Uterus (tissue), 4 donors: ENCODE measurements at places on chromosomes 2 and 18. TPM values are rescaled to one million over a fixed set of nuclear protein-coding genes. Genes with fewer than 3 reads are reported as not detected.
A peak's percentile ranks its signal among the peaks of the same experiment; 100 is the strongest.

- H3K4me1 ChIP-seq = no peaks in the 10 kb centered on the region
- no peak for DNase-seq
Measured at GRCh38 chr18:42414756-42415454, 459.9 kb downstream of the PIK3C3 start.

GRCh38 chr2:20125164-20125563 lies 73.7 kb upstream of the LAPTM4A start:
- H3K4me1 ChIP-seq = no peaks in the 10 kb centered on the region
- no peak overlapping the region for H3K4me3 ChIP-seq
- H3K27ac ChIP-seq = no peak overlapping the region
- H3K27me3 ChIP-seq = no peaks in the 10 kb centered on the region
- no peaks in the 10 kb centered on the region for H3K36me3 ChIP-seq
- no peak for DNase-seq

GRCh38 chr18:13279181-13280069 lies 60.9 kb downstream of the LDLRAD4 start:
- no peak overlapping the region for H3K4me3 ChIP-seq
- H3K36me3 ChIP-seq = no peaks in the 10 kb centered on the region
- H3K4me1 ChIP-seq = no peaks in the 10 kb centered on the region

DNA sequence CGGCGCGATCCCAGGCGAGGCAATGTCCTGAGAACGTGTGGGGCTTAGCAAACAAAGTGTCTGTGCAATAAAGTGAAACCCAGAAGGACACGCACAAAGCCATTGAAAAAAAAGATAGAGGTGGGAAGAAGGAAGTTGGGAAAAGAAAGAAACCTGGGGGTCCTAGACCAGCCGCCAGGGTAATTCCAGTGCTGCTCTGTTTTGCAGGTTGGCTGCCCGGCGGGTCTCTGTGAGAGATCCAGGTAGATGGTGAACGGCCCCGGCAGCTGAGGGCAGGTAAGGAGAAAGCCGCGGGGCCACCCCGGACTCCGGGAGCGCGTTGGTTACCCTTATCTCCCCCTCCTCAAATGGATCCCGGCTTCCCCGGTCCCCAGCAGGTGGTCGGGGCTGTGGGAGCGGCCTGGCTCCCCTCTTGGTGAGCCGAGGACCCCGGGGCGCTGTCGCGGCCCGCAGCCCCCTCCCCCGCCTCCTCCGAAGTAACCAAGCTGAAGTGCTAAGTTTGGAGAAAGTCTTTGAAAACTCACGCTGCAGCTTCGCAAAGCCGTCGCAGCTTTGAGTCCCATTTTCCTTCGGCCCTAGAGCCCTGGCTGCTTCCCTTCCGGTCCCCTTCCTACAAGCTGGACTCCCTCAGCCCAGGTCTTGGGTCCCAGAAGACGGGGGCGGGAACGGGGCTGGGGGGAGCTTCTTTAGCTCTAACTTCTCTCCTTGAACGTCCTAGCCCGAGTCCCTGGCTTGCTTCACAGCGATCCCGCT lies 588 bp downstream of the OTX1 start:
- H3K4me3 ChIP-seq = peak overlapping the region; percentile 14
- no peak overlapping the region for H3K27ac ChIP-seq
- no peaks in the 10 kb centered on the region for H3K36me3 ChIP-seq
- H3K4me1 ChIP-seq = peaks cover 16% of the 10 kb centered on the region
- no peak for DNase-seq

GRCh38 chr2:224925810-224926100 lies 116.5 kb downstream of the DOCK10 start:
- no peak overlapping the region for H3K27ac ChIP-seq
- H3K4me1 ChIP-seq = no peaks in the 10 kb centered on the region
- no peaks in the 10 kb centered on the region for H3K27me3 ChIP-seq
- DNase-seq = no peak

DNA sequence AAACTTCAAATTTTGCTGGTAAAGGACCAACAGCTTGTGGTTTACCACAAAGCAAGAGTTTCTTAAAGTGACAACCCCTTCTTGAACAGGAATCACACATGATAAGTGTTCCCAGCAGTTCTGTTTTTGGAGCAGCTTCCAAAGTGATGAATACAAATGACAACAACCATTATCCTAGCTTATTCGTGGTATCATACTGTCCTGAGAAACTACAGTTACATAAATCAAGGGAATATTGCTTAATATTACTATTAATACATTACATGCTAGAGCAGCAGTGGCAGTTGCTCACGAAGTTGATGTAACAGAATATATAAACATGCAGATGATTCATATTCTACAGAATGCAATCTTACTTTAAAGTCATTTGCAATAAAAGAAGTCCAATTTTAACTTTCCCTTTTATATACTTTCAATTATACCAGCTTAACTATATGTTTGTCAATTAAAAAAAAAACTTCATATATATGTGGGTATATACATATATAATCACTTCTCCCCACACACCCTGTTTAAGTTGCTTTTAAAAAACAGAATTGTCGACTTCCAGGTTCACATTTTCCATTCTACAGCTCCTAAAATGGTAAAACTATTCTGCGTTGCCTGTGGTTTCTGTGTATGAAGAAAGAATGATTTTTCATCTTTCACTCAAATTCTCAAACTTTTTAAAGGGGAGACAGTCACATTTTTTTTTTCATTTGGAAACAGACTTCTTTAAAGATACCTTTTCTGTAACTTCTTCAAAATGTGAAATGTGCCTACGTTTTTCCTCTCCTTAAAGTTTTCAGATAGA lies 713.6 kb downstream of the TDRD15 start:
- no peak overlapping the region for H3K4me3 ChIP-seq
- H3K36me3 ChIP-seq = no peaks in the 10 kb centered on the region
- DNase-seq = no peak
- H3K4me1 ChIP-seq = no peaks in the 10 kb centered on the region

DNA sequence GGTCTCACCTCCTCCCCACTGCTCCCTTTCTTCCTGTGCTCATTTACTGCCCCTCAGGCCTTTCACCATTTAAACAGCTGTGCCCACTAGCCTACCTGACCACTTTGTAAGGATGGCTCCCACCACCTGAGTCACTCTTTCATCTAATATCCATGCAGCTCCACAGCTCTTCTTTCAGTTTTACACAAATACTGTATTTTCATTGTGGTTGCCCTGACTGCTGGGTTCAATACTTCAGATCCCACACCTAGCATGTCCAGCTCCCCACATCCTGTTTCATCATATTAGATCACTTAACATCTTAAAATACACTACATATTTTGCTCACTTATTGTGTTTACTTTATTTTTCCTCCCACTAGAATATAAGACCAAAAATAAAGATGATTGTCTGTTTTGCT lies 1110.6 kb downstream of the TSN start:
- no peak overlapping the region for H3K4me3 ChIP-seq
- no peaks in the 10 kb centered on the region for H3K27me3 ChIP-seq
- H3K27ac ChIP-seq = no peak overlapping the region
- no peaks in the 10 kb centered on the region for H3K36me3 ChIP-seq

GRCh38 chr2:191961556-191961955 lies 114.7 kb upstream of the CAVIN2 start:
- H3K36me3 ChIP-seq = no peaks in the 10 kb centered on the region
- no peaks in the 10 kb centered on the region for H3K4me1 ChIP-seq
- H3K4me3 ChIP-seq = no peak overlapping the region
- H3K27ac ChIP-seq = no peak overlapping the region
- H3K27me3 ChIP-seq = no peaks in the 10 kb centered on the region
- no peak for DNase-seq

DNA sequence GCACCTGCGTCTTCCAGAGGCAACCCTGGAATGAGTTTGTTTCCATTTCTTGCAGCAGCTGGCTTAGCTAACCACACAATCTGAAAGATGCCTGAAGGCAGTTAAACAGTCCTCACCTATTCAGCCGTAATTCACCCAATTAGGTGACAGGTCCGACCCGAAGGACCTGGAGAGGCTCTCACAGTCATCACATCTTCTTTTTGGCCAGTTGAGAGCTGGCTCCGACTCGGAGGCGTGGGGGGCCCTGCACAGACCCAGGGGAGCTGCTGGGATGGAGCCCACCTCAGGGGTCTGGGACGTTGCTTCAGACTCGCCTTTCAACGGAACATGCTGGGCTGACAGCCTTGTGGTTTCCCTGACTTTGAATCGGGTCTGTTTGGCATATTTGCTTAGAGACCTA lies 187.3 kb downstream of the RTP5 start:
- no peaks in the 10 kb centered on the region for H3K27me3 ChIP-seq
- no peaks in the 10 kb centered on the region for H3K4me1 ChIP-seq
- DNase-seq = no peak
- H3K27ac ChIP-seq = no peak overlapping the region
- no peak overlapping the region for H3K4me3 ChIP-seq
- H3K36me3 ChIP-seq = no peaks in the 10 kb centered on the region

DNA sequence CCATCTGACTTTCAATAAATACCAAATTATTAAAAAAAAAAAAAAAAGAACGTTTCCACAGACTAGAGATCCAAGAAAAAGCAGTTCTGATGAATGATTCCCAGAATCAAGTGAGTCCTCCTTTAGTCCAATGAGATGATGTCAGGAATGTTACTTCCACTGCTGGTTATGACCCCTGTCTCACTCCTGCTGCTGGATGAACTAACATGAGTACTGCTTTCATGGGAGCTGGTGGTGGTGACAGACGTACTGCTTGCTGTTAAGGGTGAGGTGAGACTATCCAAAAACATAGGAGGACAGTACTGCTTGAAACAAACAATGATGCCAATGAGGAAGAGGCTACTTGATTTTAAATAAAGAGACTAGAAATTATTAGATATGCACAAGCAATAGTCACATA lies 55.5 kb upstream of the ST8SIA5 start:
- H3K4me3 ChIP-seq = no peak overlapping the region
- H3K4me1 ChIP-seq = no peaks in the 10 kb centered on the region

GRCh38 chr2:60880643-60881046 lies 729 bp upstream of the REL start:
- peak overlapping the region; percentile 80 for H3K4me3 ChIP-seq
- H3K4me1 ChIP-seq = no peaks in the 10 kb centered on the region
- no peaks in the 10 kb centered on the region for H3K27me3 ChIP-seq
- H3K27ac ChIP-seq = peak overlapping the region; percentile 99

GRCh38 chr2:150046211-150046610 lies 441.3 kb downstream of the RND3 start:
- H3K4me1 ChIP-seq = no peaks in the 10 kb centered on the region
- DNase-seq = no peak
- no peaks in the 10 kb centered on the region for H3K36me3 ChIP-seq
- H3K4me3 ChIP-seq = no peak overlapping the region

- H3K27me3 ChIP-seq = no peaks in the 10 kb centered on the region
- no peaks in the 10 kb centered on the region for H3K36me3 ChIP-seq
- no peak for DNase-seq
- H3K27ac ChIP-seq = no peak overlapping the region
- no peak overlapping the region for H3K4me3 ChIP-seq
- H3K4me1 ChIP-seq = no peaks in the 10 kb centered on the region
Measured at GRCh38 chr2:1801541-1801940, 57.2 kb upstream of the PXDN start.

DNA sequence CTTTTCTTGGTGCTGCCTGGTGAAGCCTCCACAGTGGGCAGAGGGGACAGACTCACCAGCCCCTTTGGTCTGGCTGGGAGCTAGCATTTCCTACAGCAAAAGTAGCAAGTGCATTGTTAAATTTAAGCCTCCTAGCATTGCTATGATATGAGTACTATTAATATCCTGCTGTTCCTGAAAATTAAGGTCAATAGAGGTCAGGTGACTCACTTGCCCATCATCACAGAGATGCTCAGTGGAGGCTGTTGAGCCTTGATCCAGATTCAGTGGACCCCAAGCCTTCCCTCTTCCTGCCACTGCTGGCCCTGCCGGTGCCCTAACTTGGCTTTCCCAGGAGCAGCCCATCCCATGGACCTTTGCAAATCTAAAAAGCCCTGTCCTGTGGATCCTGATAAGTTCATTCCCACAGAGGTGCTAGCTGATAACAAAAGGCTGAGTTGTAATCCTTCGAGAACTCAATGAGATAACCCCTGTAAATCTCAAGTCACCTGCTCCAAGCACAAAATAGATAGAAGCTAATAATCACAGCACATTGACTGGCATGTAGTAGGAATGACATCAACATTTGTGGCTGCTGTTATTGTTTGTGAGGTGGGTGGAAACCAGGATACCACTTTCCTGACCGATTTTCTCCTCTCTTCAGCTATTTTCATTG lies 84.4 kb downstream of the THNSL2 start:
- no peaks in the 10 kb centered on the region for H3K4me1 ChIP-seq
- no peak overlapping the region for H3K4me3 ChIP-seq
- no peaks in the 10 kb centered on the region for H3K27me3 ChIP-seq
- no peaks in the 10 kb centered on the region for H3K36me3 ChIP-seq
- no peak overlapping the region for H3K27ac ChIP-seq

DNA sequence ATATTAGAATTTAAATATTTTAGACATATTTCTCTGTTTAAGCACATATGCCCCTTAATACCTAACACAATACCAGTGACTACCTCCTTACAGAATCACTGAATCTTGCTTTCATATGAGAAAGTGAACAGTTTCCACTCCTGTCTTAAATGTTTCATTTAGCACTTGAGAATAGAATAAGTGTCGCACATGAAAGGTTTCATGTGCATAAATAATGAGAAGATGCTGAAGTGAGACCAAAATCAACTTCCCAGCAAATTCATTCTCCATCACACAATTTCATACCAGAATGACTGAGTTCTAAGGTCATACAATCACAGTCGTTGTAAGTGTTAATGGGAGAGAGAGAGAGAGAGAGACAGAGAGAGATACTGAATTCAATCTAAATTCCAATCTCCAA lies 51.2 kb downstream of the ATIC start:
- no peaks in the 10 kb centered on the region for H3K36me3 ChIP-seq
- H3K4me1 ChIP-seq = no peaks in the 10 kb centered on the region

DNA sequence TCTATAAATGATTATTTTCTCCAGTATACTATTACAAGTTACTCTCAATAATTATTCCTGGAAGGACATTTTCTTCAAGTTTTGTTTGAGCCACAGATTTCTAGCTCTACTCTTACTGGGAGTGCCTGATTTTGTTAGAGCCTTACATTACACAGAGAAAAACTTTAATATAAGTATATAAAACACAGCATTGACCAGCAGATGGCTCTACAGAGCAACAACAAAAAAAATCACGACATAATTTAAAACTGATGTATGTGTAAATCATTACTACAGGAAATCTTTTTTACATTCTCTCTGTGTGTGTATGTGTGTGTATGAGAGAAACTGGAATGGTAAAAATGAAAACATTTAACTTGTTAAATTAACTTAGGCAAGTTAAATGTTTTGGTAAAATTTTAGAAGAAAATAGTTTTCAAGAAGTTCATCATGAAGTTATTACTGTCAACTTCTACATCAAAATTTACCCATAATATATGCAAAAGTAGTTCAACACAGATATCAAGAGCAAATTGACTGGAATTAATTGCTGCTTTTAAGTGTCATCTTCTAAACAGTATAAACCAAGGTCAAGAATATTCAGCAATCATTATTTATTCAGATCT lies 103.3 kb downstream of the MDH1 start:
- H3K4me3 ChIP-seq = no peak overlapping the region
- no peaks in the 10 kb centered on the region for H3K4me1 ChIP-seq
- H3K27ac ChIP-seq = no peak overlapping the region
- H3K27me3 ChIP-seq = no peaks in the 10 kb centered on the region
- no peak for DNase-seq

The SP140 gene
- 0.97 TPM for total RNA-seq

The GATA6 gene
- total RNA-seq = 28.6 TPM

The IL1R2 gene
- 4.5 TPM for total RNA-seq

The CCL20 gene
- not detected for total RNA-seq
